ENCODE measurements at places on chromosomes 3 and 15.

DNA sequence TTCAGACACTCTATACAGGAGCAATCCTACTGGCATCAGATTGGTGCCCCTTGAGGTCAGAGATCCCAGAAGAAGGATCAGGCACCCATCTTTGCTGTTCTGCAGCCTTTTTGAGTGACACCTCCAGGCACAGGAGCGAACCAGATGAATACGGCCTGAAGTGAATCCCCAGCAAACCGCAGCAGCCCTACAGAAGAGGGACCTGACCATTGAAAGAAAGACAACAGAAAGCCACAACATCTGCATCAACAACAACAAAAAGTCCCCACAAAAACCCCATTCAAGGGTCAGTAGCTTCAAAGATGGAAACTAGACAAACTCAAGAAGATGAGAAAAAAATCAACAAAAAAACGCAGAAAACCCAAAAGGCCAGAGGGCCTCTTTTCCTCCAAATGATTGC lies 130.4 kb downstream of the PPM1L start:
- DNase-seq = no peak

GRCh38 chr3:78900880-78901279 lies 866.9 kb downstream of the ROBO1 start:
- no peak for DNase-seq

GRCh38 chr15:33941279-33942063 lies 26.8 kb upstream of the CHRM5 start:
- no peak for DNase-seq

DNA sequence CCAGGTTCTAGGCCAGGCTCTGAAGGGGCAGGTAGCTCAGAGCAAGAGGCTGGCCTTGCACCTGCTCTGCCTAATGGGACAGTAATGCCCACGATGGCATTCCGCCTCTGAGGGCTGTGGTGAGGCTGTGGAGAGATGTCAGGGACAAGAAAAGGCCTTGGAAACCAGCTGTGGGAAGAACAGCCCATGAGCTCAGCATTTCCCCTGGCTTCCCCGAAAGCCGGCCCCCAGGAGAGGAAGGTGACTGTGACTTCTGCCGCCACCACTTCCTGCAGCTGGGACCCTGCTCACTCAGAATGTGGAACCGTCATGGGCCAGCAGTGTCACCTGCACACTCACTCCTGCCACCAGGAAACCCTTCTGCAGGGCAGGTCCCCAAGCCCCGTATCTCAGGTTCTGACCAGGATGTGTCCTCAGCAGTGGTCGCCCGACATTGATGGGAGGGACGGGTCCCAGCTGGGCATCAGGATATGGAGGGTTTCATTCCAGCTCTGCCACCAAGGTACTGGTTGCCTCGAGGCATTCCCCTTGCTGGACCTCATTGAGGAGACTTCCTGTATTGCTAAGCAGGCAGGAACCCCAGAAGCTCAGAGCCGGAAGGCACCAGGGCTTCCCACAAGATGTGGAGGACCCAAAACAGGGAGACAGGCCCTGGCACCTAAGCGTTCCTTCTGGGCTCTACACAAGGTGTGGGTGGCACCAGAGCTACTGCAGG lies 30.7 kb downstream of the SEMA7A start:
- DNase-seq = no peak

- no peak for DNase-seq
These were observed 150.3 kb upstream of the SOX2 start for GRCh38 chr3:181561139-181562031.

DNA sequence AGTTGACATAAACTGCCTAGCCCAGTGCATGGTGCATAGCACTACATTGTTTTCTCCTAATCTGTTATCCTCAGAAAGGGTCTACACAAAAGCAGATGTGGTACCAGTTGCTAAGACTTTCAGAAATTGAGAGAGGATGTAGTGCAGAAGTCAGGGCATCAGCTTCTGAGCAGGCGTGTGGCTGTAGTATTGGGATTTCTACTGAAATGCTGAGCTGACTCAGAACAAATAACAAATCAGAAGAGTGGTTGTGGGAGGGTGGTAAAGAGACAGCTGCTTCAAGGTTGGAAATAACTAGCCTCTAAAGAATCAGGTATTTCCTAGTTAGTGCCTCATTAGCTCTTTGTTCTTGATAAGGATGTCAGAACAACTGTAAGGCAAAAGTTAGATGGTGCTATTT lies 161.3 kb downstream of the AKAP13 start:
- DNase-seq = no peak

All from tongue (tissue), 3 donors.